ENCODE measurements at places on chromosomes 6 and 20. TPM values are rescaled to one million over a fixed set of nuclear protein-coding genes. Genes with fewer than 3 reads are reported as not detected.

DLK2 gene
- 6.4 TPM for total RNA-seq

TSHZ2 gene
- not detected for total RNA-seq

LAMA2 gene
- total RNA-seq, result 0.30 TPM

PRDM1 gene
- total RNA-seq, result 4.2 TPM

ADGRB3 gene
- total RNA-seq, result not detected

RUNX2 gene
- total RNA-seq, result 1.0 TPM

GPR6 gene
- total RNA-seq, result not detected

FAM209A gene
- total RNA-seq, result 0.25 TPM

FOXS1 gene
- 1.6 TPM for total RNA-seq

SRC gene
- total RNA-seq, result 186 TPM

ZKSCAN3 gene
- total RNA-seq, result 1.7 TPM

WRNIP1 gene
- 44.3 TPM for total RNA-seq

TMEM200A gene
- 0.08 TPM for total RNA-seq

OTOR gene
- total RNA-seq, result not detected

EPB41L1 gene
- 67.3 TPM for total RNA-seq

FOXF2 gene
- 18.6 TPM for total RNA-seq

DZANK1 gene
- total RNA-seq, result 2.8 TPM
